Activated CD4-positive, alpha-beta memory T cell treated with anti-CD3 and anti-CD28 coated beads, Interleukin-2, amount 10 ng/mL, durations not matched to agents 7 days and 5 days (primary cell): ENCODE measurements at places on chromosomes 4 and X. TPM values are rescaled to one million over a fixed set of nuclear protein-coding genes. Genes with fewer than 3 reads are reported as not detected.

GRCh38 chrX:78673246-78673645, 14.1 kb upstream of the RTL3 start:
- DNase-seq: no peak
- no peak overlapping the region for H3K4me3 ChIP-seq
- H3K36me3 ChIP-seq: peaks cover 2% of the 10 kb centered on the region
- H3K27me3 ChIP-seq: no peaks in the 10 kb centered on the region
- H3K4me1 ChIP-seq: no peaks in the 10 kb centered on the region
- H3K27ac ChIP-seq: no peak overlapping the region

DNA sequence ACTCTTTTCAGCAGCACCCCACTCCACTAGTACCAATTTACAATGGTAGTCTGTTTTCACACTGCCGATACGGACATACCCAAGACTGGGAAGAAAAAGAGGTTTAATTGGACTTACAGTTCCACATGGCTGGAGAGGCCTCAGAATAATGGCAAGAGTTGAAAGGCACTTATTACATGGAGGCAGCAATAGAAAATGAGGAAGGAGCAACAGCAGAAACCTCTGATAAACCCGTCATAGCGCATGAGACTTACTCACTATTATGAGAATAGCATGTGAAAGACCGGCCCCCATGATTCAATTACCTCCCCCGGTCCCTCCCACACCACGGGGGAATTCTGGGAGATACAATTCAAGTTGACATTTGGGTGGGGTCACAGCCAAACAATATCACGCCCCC, 34.1 kb upstream of the MAGEA4 start:
- H3K4me3 ChIP-seq: no peak overlapping the region
- no peak for DNase-seq
- no peaks in the 10 kb centered on the region for H3K36me3 ChIP-seq
- H3K27me3 ChIP-seq: no peaks in the 10 kb centered on the region
- no peaks in the 10 kb centered on the region for H3K4me1 ChIP-seq

Gene NDUFA1
- total RNA-seq: 104 TPM

DNA sequence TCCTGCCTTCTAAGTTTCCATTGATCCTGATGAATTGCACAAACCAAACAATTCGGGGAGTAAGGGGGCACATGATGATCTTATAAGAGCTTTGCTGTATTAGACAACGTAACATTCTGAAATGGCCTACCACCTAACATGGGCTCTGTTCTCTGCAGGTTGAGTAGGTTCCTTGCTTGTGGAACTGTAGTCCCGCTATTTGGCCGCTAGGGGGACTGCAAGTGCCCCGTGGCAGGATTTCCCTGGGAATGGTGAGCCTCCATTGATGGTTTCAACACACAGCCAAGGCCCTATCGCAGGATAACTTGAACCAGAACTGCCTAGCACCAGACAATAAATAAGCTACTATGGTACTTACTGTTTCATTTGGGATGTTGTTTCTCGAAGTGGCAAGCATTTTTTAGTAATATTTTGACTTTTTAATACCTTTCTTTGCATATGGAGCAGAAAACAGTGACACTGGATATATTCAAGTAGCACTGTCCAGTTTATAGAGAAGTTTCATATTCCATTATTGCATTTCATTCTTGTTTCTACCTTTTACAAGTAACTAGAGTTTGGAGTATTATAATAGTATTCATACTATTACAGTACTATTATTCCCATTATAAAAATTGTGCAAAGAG, 11.9 kb downstream of the AR start:
- no peak for DNase-seq
- H3K36me3 ChIP-seq: no peaks in the 10 kb centered on the region
- no peak overlapping the region for H3K4me3 ChIP-seq
- no peak overlapping the region for H3K27ac ChIP-seq

DNA sequence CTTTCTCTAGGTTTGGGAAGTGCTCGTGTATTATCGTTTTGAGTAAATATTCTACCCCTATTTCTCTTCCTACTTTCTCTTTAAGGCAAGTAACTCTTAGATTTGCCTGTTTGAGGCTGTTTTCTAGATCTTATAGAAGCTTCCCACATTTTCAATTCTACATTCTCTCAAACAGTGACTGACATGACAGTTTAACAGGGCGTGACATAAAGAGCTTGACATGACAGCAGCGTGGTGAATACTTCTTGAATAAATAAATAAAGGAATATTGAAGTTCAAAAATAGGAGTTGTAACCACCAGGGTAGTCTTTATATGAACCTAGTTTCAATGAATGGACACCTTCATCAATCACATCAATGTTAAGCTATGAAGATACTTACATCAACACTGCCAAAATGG, 162.0 kb downstream of the TRAM1L1 start:
- DNase-seq: no peak
- H3K4me1 ChIP-seq: no peaks in the 10 kb centered on the region
- H3K4me3 ChIP-seq: no peak overlapping the region
- H3K27me3 ChIP-seq: peaks cover 2% of the 10 kb centered on the region
- H3K36me3 ChIP-seq: no peaks in the 10 kb centered on the region

- H3K4me1 ChIP-seq: peaks cover 57% of the 10 kb centered on the region
- peaks cover 6% of the 10 kb centered on the region for H3K36me3 ChIP-seq
- H3K27ac ChIP-seq: peak overlapping the region; percentile 97
- peak; percentile 21 for DNase-seq
- H3K4me3 ChIP-seq: no peak overlapping the region
- no peaks in the 10 kb centered on the region for H3K27me3 ChIP-seq
Measured at GRCh38 chrX:136584545-136584944, 52.5 kb downstream of the VGLL1 start.

GRCh38 chrX:144790148-144790547, 457.2 kb upstream of the SPANXN1 start:
- no peak overlapping the region for H3K4me3 ChIP-seq
- H3K27ac ChIP-seq: no peak overlapping the region
- no peaks in the 10 kb centered on the region for H3K36me3 ChIP-seq
- DNase-seq: no peak

GRCh38 chr4:74152836-74153235, 5.1 kb upstream of the MTHFD2L start:
- H3K27ac ChIP-seq: no peak overlapping the region
- peaks cover 7% of the 10 kb centered on the region for H3K4me1 ChIP-seq
- no peak overlapping the region for H3K4me3 ChIP-seq

Gene VCX3A
- total RNA-seq: not detected

DNA sequence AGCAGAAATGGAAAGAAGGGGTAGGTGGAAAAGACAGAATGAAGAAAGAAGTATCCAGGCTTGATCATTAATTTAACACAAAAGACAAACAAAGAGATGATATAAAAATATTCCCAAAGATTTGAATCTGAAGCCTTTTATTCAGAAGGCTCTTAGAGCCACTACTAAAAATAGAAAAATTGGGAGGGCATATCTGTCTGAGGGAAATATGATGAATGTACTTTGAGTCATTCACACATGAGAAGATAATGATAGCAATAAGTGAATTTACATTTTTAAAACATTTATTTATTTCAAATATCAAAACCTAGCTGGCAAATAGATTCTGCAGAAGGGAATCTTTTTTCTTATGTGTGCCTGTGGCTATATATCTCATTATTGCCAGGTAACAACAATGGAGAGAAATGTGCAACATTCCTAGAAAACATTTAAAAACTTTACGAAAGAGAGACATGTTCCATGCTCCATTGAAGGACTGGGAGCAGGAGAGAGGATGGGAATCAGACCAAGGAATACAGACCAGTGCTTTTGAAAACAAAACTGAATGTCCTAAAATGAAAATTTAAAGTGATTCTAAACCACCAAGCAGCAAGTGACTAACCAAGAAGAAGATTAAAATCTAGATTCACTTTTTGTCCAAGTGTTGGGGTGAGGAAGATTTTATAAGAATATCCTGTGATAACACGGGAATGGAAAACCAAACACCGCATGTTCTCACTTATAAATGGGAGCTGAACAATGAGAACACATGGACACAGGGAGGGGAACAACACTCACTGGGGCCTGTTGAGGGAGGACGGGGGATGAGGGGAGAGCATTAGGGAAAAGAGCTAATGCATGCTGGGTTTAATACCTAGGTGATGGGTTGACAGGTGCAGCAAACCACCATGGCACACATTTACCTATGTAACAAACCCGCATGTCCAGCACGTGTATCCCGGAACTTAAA, 41.2 kb downstream of the ANXA5 start:
- H3K27ac ChIP-seq: no peak overlapping the region
- no peak for DNase-seq
- no peak overlapping the region for H3K4me3 ChIP-seq
- no peaks in the 10 kb centered on the region for H3K36me3 ChIP-seq
- H3K4me1 ChIP-seq: peaks cover 2% of the 10 kb centered on the region

- DNase-seq: no peak
- H3K27me3 ChIP-seq: no peaks in the 10 kb centered on the region
- H3K36me3 ChIP-seq: no peaks in the 10 kb centered on the region
- H3K4me3 ChIP-seq: no peak overlapping the region
- no peaks in the 10 kb centered on the region for H3K4me1 ChIP-seq
Measured at GRCh38 chr4:130071746-130072145, 975.8 kb downstream of the C4orf33 start.

Gene MAGEA12
- total RNA-seq: not detected

DNA sequence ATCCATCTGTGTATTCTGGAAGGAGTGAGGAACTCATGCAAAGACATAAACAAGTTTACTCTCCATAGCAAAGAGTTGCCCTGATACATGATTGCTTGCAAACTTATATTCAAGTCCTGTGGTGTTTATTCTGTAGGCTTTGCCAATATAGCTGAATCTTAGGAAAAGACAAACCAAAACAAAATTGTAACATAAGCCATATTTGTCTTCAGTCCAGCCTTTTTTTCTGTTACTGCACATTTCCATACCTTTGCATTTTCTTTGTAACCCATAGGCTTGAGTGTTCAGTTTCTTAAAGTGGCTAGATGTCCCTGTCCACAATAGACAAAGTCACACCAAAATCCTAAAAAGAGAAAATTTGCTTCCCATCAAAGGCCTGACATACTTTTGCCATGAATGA, 120.4 kb downstream of the PPARGC1A start:
- H3K36me3 ChIP-seq: no peaks in the 10 kb centered on the region
- no peak overlapping the region for H3K27ac ChIP-seq
- DNase-seq: no peak
- no peaks in the 10 kb centered on the region for H3K27me3 ChIP-seq

Gene DUX4
- total RNA-seq: not detected

DNA sequence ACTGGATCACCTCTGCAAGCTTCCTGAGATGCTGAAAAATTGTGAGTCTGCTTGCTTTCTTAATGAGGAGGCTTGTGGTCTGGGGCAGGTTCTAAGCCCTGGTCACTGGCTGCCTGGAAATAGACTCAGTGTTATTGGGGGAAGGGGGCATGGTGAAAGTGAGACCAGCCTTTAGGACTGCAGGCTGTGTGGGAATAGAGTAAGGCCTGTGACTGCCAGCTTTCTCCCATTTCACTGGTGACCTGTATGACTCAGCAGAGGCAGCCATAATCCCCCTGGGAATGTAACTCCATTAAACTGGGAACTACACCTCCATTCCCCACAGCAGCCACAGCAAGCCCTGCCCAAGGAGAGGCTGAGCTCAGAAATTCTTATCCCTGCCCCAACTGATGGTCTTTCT, 55.9 kb upstream of the IL15 start:
- no peak overlapping the region for H3K4me3 ChIP-seq
- H3K27me3 ChIP-seq: peaks cover 5% of the 10 kb centered on the region
- H3K4me1 ChIP-seq: no peaks in the 10 kb centered on the region
- H3K36me3 ChIP-seq: no peaks in the 10 kb centered on the region

Gene GPRIN3
- 106 TPM for total RNA-seq

DNA sequence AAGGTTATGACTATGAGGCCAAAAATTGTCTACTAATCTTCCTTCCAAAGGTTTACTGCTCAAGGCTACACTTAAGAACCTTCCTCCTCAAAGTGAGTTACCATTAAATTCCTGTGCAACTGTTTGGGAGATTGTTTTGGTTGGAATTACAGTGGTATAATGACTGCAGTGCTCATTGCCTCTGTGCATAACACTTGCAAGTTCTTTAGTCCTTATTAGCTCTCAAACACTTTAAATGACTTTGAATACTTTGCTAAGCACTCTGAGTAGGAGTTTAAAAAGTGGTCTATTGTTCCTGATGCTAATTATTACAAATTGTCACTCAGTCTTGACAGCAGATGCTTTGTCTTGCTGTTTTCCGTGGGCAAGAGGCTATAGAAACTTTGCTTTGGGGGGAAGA, 422.8 kb upstream of the PABPC4L start:
- DNase-seq: no peak
- no peaks in the 10 kb centered on the region for H3K4me1 ChIP-seq
- H3K27me3 ChIP-seq: no peaks in the 10 kb centered on the region
- H3K27ac ChIP-seq: no peak overlapping the region
- no peak overlapping the region for H3K4me3 ChIP-seq
- no peaks in the 10 kb centered on the region for H3K36me3 ChIP-seq

- H3K4me1 ChIP-seq: no peaks in the 10 kb centered on the region
- no peaks in the 10 kb centered on the region for H3K36me3 ChIP-seq
- no peak for DNase-seq
- no peak overlapping the region for H3K4me3 ChIP-seq
- H3K27me3 ChIP-seq: no peaks in the 10 kb centered on the region
- no peak overlapping the region for H3K27ac ChIP-seq
Measured at GRCh38 chr4:26701786-26702227, 117.9 kb downstream of the TBC1D19 start.

DNA sequence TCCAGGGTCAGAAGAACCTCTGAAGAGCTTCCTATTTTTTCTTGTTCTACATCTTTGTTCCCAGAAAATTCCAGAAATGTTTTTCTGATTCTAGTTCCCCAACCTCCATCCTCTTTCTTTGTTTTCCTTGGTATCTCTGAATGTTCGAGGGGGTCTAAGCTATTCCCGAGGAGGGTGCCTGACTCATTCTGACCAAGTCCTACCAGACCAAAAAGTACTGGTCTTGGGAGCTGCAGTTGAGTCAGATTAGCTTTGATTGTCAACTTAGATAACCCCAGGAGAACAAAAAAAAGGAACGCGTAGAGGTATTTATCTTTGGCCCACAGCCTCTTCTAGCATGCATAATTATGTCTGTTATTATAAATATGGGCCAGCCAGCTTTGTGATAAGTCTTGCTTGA, 12.1 kb upstream of the TENM3 start:
- H3K27me3 ChIP-seq: no peaks in the 10 kb centered on the region
- DNase-seq: no peak
- no peaks in the 10 kb centered on the region for H3K36me3 ChIP-seq
- no peaks in the 10 kb centered on the region for H3K4me1 ChIP-seq

GRCh38 chr4:133668061-133668851, 519.2 kb downstream of the PCDH10 start:
- no peak overlapping the region for H3K4me3 ChIP-seq
- no peaks in the 10 kb centered on the region for H3K36me3 ChIP-seq
- no peaks in the 10 kb centered on the region for H3K27me3 ChIP-seq
- H3K27ac ChIP-seq: no peak overlapping the region

DNA sequence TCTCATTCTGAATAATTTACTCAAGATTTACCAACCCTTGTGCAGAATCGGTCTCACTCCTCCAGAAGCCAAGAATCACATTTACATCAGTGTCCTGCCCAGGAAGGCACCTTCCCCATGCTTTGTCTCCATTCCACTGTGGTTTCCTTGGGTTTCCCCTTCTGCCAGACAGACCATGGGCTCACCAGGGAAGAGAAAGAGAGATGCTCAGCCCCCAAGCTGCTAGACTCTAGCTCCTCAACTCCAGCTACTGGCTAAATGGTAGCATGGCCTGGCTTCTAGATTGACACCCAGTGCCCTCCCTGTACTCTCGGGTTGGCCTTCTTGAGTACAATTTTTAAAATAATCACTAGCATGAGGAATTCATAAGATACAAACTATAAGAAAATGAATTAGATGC, 12.9 kb downstream of the TLR10 start:
- no peak overlapping the region for H3K4me3 ChIP-seq
- no peaks in the 10 kb centered on the region for H3K4me1 ChIP-seq
- no peaks in the 10 kb centered on the region for H3K36me3 ChIP-seq
- no peak overlapping the region for H3K27ac ChIP-seq
- H3K27me3 ChIP-seq: peaks cover 20% of the 10 kb centered on the region
- no peak for DNase-seq

Gene TXK
- 18.5 TPM for total RNA-seq

Gene DDIT4L
- total RNA-seq: 1.1 TPM
